ENCODE measurements at places on chromosomes 16 and 17. TPM values are rescaled to one million over a fixed set of nuclear protein-coding genes. Genes with fewer than 3 reads are reported as not detected.

ACSM2A gene
- not detected for total RNA-seq

DNA sequence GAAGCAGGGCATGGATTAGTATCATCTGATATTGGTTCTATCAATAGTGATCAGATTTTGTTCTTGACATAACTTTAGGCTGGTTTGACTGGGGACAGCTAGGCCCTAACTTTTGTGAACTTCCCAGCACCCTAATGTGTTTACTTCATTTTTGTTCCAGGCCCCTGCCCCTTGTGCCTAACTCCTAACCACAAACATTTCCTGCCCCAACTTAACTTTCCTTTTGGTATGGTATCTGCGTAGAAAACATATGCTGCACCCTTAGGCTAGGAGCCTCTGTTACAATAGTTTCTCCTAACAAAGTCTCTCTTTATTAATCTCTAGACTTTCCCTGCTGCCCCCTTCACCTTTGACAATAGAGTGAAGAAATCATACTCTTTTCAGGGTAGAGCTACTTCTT lies 2.5 kb downstream of the ADPRM start:
- DNase-seq = no peak

DNA sequence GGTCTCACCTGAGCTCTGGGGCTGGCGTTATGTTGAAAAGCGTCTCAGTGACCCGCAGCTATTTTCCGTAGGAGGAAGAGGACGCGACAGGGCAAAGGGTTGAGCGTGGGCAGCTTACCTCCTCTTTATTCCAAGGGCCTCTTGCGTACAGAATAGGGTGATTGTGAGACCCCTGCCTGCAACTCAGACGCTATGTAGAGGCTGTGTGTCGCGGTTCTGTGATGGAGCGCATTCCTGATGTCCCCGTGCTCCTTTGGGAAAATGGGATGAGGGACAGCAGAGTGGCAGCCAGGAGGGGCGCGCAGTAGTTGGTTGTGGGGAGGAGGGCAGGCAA lies 531 bp upstream of the CDH8 start:
- peak; percentile 82 for DNase-seq

BRICD5 gene
- total RNA-seq = 7.7 TPM

TMEM88 gene
- 13.0 TPM for total RNA-seq

OSBPL7 gene
- total RNA-seq = 17.0 TPM

GRCh38 chr16:85603203-85603755 lies 9.8 kb upstream of the GSE1 start:
- no peak for DNase-seq

GRCh38 chr17:16158714-16159113 lies 56.6 kb downstream of the NCOR1 start:
- no peak for DNase-seq

GHDC gene
- 4.4 TPM for total RNA-seq

- no peak for DNase-seq
These were observed 385.9 kb downstream of the WWOX start for GRCh38 chr16:78485188-78485916.

DNA sequence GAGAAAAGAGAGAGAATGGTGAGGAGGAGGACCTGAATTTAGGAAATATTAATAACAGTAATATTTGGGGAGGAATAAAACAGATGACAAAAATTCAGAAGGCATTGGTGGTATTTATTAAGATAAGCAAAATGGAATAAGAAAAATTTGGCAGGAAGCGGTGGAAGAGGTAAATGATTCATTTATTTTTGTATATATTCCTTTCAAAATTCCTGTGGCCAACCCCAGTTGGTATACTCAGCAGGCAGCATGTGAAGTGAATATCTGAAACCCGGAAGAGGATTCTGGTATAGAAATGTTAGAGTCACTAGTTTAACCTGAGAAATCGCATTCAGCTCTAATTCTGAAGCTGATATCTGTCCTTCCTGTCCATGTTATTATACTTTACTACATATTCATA lies 792.0 kb downstream of the KCNJ2 start:
- no peak for DNase-seq

DNA sequence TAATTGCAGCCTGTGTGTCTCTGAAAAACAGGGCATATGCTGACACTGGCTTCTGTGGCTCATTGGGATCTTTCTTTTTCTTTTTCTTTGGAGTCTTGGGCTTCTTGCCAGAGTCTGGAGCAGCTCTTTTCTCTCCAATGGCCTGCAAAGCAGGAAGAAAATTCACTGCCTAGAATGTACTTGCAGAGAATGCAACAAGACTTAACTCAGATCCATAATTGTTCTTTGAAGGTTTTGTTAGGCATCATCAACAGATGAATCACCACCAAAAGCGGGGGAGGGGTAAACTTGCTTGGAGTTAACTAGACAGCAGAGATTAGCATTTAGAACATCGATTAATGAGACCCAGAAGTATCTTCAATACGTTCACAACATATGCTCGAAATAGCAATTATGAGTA lies 100.9 kb downstream of the TOX3 start:
- DNase-seq = no peak

DNA sequence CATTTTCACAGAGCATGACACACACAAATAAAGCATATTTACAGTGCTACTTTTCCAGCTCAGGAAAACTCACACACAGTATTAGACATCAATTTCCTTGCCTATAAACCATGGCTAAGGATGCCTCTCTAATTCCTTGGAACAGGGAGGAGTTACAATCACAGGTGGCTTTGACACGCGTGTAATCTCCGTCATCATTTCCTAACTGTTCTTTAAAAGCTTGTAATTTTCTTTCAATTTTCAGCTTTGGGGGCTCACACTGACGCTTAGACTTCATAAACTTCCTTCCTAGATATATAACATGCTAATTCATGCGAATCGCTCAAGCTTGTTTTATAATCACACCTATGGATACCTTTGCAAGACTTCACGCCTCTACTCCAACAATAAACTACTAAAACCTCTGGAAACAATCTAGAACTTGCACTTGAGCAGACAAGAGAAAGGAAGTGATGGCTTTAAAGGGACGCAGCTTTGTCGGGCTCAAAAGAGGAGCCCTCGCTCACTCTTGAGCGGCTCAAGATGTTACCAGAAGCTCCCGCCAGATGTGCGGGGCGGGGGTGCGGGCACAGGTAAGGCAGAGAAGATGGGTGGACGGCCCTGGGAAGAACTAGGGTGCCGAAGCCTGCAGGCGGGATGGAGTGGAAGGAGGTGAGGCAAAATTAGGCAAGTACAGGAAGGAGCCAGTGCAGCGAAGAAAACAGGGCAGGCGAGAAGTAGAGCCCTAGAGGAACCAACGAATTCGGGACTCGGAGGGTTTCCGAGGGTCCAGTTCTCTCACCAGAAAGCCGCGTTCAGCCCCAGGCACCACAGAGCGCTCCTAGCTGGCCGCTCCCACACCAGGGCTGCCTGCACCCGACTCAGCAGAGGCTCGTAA lies 631 bp downstream of the RETREG3 start:
- DNase-seq = no peak

- no peak for DNase-seq
These were observed 1.7 kb upstream of the SPEM2 start for GRCh38 chr17:7423679-7424078.

ZNF771 gene
- 16.6 TPM for total RNA-seq

- no peak for DNase-seq
These were observed 68.5 kb downstream of the CLEC16A start for GRCh38 chr16:11012841-11013240.

DNA sequence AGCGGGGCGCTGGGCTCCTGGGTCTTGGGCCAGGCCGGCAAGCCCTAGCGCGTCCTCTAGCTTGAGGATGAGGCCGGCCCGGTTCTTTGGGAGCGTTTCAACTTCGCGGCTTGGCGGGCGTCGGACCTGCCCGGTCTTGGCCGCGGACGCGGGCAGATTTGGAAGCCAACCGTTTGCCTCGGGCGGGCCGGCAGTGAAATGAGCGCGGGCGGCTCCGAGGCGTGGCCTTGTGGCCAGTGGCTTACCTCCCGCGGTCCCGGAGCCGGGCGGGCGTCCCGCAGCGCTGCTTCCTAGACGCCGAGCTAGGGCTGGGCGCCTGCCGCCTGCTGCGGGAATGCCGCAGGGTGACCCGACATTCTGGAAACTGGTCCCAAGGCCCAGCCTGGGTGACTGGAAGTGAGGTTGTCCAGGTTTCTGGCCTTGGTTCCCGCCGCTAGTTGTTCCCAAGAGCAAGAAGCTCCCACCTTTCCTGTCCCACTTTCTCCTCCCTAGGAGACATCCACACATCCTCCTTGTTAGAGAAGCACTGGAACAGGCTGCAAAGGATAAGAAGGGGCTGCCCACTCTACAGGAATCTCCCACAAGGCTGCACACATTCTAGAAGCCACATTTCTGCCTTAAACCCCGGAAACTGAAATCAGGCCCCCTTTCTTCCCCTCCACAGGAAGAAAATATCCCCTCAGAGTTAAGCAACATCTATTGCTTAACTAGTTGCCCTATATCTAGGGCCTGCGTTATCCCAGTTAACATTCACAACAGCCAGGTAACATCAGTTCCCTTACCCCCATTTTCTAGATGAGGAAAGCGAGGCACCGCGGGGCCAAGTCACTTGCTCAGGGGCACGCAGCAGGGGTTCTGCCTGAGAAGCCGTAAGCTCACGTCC lies 4.5 kb upstream of the CBX8 start:
- peak; percentile 55 for DNase-seq

ORC6 gene
- total RNA-seq = 128 TPM

DNA sequence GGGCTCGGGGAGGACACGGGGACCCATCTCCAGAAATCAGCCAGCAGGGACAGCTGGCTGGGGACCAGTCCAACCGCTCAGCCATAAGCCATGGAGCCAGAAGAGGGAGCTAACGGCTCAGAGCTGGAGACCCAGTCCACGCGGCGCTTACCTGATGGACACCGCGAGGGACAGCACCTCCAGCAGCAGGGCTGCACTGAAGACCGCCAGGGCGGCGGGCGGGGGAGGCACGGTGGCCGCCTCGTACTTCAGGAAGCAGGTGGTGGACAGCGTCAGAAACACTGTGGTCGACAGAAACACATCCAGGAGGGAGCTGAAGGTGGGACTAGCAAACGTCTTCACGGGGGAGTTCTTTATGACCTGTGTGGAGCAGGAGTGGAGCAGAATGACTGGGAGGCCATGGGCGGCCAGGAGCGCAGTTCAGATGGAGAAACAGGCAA lies 102.6 kb upstream of the CREBBP start:
- peak; percentile 95 for DNase-seq

- DNase-seq = peak; percentile 67
These were observed 113.9 kb downstream of the AMFR start for GRCh38 chr16:56311208-56312027.

RNU2-1 gene
- 7,320 TPM for total RNA-seq

- no peak for DNase-seq
These were observed 237.5 kb upstream of the NLRP1 start for GRCh38 chr17:5821803-5822202.

DNA sequence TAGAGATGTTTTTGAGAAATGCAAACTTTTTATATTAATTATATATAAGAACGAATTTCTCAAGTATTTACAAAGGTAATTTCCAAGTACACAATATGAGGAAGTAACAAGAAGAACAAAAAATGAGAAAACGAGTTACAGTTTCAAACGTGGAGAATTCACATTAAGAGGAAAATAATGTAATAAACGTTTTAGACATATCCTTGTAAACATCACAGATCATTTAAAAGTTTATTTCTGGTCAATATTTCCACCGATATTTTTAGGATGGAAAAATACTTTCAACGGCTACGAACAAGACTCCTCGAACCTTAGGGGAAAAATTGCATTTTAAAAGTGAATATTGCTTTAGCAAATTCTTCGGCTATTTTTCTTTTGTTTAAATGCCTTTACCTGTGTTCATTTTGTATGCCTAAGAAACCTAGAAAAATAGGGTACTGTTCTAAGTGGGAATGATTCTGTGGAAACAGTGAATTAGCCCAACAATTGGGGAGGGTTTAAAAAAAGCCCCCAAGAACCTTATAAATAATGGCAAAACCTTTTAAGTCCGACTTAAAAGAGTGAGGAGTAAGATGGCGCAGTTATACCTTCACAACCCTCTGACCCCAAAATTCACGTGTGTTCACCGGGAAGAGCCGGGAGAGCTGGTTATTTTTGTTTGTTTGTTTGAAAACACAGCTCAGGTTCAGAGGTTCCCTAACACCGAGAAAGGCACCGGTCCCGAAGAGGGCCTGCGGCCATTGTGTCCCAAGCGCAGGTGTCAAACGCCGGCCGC lies 3.3 kb downstream of the HNF1B start:
- no peak for DNase-seq

SLC4A1 gene
- not detected for total RNA-seq

- peak; percentile 31 for DNase-seq
These were observed 38.4 kb downstream of the FAM20A start for GRCh38 chr17:68562736-68563135.

DNA sequence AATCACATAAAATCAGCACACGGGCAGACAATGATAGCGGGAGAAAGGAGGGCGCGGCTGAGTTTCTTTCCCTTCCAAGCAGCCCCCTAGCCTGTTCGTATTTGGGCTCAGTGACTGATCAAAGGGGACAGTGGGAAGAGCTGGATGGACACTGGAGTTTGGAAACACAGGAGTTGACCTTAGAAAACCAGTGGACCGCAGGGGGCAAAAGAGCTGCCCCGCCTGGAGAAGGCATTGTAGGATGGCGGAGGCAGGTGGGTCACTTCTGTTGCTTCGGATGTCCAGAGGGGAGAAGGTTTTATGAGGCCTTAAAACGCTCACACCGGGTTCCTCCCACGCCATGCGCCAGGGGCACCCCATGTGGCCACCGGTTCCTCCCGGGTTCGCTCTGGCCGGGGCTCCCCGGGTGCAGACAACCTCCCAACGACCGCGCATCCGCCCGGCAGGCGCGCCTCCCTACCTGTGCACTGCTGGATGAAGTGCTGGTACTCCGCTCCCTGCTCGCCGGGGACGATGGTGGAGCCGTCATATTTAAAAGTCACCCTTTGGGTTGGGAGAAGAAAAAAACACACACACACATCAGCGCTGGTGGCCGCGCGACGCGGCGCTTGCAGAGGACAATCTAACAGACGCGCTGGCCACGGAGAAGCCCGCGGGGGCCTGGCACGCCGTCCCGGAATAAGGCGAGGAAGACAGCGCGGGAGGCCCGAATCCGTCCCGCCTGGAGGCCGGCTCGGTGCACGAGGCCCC lies 662 bp downstream of the COTL1 start:
- peak; percentile 80 for DNase-seq

KRT17 gene
- total RNA-seq = not detected

- no peak for DNase-seq
These were observed 66.1 kb downstream of the NEUROD2 start for GRCh38 chr17:39541652-39542051.

- DNase-seq = peak; percentile 91
These were observed at the start of gene NHLRC4 for GRCh38 chr16:566475-567372. TSS of gene NHLRC4 (plus strand) at chr16:567005. CDS start at chr16:568048, 1,043 bp downstream.

DNA sequence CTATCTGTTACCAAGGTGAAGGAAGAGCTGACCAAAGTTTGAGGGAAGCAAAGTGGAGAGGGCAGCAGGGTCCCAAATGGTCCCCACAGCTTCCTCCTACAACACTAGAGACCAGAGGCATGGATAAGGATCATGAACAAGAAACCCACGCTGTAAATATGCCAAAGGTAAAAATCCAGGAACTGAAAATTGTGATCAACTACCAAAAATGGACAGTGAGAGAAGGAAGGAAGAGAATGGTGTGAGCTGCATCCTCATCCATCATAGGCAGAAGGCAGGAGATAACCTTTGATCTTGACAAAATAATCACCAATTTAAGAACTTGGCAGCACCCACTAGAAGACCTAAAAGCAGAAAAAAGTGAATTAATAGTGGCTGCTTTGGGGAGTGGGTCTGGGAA lies 66.2 kb downstream of the CYTH1 start:
- no peak for DNase-seq
